Daoy (cell line): ENCODE measurements at places on chromosomes 5 and 9. TPM values are rescaled to one million over a fixed set of nuclear protein-coding genes. Genes with fewer than 3 reads are reported as not detected.

DNA sequence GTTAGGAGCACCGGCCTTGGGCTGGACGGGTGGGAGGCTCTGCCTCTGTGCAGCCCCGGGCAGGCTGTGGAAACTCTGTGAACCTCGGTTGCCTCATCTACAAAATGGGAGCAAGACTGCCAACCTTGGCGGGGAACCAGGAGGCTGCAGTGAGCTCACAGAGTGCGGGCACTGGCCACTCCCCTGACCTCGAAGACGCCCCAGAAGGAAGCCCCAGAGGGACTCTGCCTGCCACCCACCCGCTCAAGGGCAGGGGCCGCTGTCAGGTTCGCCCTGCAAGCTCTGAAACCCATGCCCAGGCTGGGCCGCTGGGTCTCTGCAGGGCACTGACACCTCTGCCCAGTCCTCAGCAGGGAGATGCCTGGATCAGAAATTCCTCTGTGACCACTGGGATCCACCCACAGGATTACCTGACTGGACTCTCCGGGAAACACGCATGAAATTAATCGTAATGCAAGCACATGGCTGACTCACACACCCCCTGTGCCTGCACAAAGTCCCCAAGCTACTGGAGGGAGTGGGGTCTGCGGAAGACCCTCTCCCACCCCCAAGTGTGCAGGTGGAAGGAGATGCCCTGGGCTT is 7.4 kb downstream of the CCDC187 start:
- DNase-seq: no peak

DNA sequence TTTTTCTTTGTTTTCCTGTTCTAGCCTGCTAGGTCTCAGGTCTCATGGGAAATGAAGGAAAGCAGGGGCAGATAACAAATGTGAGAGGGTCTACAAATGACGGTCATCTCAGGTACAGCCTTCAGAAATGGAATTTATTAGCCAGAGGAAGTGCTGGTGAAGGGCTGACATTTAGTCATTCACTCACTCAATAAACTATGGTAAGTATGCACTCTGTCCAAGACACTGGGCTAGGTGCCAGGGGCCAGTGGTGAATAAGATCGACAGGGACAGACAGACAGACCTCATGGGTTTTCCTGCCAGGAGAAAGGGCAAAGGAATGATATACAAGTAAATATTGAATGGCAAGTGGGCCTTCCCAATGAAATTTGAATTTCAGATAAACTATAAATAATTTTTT is 6.3 kb downstream of the PDE6A start:
- DNase-seq: peak; percentile 91

GRCh38 chr9:116817762-116818161 is 130.7 kb downstream of the TRIM32 start:
- DNase-seq: peak; percentile 13

- DNase-seq: no peak
These were observed 1891.7 kb upstream of the WWC1 start for GRCh38 chr5:166399781-166400180.

GRCh38 chr9:136297016-136297691 is 6.7 kb downstream of the CCDC187 start:
- DNase-seq: no peak

DNA sequence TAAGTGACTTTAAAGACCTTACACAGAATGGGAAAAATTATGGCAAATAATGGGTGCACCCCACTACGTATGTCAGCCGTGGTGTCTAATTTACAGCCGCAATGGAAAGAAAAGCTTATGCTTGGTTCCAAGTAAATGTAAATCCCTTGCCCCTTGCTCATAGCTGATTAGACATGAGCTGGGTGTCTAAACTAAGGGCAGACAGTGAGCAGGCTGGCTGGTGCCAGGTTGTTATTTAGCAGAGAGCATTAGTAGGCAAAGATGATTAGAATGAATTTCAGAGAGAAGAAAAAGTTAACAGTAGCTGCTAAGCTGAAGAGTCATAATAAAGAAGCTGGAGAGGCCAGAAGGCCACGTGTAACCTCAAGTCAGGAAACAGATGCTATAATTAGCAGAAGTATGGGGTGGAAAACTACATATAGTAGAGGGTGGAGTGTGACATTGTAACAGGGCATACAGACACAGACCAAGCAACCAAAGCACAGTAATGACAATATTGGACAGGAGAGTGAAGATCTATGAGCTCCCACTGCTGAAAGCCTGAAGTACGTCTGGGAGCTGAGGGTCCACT is 257.7 kb downstream of the MCTP1 start:
- DNase-seq: no peak

DNA sequence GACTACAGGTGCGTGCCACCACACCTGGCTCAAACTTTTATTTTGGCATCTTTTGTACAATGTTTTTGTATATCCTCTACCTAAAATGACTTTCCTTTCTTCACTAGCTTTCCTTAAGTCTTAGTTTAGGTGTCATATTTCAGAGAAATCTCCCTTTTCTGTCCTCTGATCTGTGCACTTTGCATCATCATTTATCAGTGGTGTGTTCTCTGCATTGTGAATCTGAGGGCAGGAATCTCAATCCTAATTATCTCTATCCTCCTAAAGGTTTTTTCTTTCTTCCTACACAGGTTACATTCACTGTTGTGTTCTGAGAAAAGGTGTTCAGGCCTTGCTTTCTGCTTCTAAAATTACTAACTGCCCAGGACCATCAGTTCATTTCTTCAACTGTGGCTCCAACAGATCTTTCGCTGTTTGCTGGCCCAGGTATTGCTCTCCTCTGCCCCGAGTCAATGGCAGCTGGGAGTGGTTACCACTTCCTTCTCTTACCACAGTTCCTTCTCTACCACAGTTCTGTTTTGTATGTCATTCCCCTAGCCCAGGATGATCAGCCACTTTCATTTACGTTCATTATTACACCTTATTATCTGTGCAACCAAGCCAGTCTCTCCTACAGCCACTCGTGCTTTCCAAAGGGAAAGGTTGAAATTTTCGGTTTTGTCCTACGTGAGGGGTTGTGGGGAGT is 14.0 kb downstream of the TGFBR1 start:
- no peak for DNase-seq

DNA sequence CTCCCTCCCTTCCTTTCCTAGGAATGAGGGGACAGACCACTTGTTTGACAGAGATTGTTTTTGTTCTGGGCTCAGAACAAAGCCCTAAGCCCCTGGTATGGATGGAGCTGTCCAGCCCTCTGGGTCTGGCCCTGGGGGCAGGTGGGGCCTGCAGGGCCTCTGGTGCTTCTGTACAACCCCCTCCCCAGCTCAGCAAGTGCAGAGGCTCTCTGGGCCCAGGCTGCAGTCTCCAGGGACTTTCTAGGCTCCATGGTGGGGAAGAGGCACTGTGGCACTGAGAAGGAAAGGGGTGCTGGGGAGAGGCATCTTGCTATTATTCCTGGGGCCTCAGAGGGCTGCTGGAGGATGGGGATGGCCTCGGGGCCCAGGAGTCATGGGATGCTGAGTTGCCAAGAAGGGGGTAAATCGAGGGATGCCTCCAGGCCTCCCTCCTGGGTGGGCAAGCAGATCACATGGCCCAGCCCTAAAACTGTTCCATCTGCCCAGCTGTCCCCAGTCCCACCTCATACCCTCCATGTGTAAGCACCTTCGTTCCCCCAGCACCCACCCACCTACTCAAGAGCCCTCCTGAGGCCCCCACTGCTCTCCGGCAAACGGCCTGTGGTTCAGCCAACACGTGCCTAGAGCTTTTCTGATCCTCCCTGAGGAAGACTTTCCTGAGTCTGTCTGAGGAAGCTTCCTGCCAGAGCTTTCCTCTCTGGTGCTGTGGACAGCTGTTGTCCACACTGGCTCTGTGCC is 225.7 kb downstream of the CACNA1B start:
- no peak for DNase-seq

The ARID3C gene
- not detected in 2 replicates for total RNA-seq

The BOD1 gene
- 87.7 and 93.3 TPM in 2 replicates for total RNA-seq

The ST8SIA4 gene
- total RNA-seq: 0.09 and 2.1 TPM in 2 replicates

The SLC2A6 gene
- total RNA-seq: 29.2 and 30.9 TPM in 2 replicates

The ARAP3 gene
- 1.7 and 3.0 TPM in 2 replicates for total RNA-seq

The PCDHA10 gene
- total RNA-seq: 0.68 and 3.3 TPM in 2 replicates

The SLC36A2 gene
- total RNA-seq: not detected in 2 replicates
